Sciatic nerve (tissue), 2 donors: ENCODE measurements at places on chromosomes 11 and 22.

DNA sequence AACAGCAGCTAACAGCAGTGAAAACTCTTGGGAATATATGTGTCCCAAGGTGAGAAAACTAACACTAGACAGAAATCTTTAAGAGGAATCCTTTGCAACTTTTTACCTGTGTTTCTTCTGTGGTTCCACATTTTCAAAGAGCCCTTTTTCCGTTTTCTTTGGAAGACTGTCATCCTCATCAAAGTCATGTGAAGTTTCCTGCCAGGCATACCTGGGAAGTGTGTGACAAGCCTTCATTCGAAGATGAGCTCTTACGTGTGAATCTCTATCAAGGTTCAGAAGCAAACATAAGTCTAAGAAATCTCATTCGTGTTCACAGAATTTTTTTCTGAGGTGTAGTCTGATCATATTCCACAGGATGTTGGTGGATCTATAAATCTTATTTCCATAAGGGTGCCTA is 330.6 kb upstream of the MPPED2 start:
- DNase-seq = no peak

- no peak for DNase-seq
Measured at GRCh38 chr11:8239536-8240228, 24.0 kb downstream of the LMO1 start.

GRCh38 chr11:61602775-61603569 is 22.1 kb upstream of the SYT7 start:
- no peak for DNase-seq

- peak; percentile 67 for DNase-seq
Measured at GRCh38 chr11:61911701-61912529, 5.5 kb downstream of the RAB3IL1 start.

DNA sequence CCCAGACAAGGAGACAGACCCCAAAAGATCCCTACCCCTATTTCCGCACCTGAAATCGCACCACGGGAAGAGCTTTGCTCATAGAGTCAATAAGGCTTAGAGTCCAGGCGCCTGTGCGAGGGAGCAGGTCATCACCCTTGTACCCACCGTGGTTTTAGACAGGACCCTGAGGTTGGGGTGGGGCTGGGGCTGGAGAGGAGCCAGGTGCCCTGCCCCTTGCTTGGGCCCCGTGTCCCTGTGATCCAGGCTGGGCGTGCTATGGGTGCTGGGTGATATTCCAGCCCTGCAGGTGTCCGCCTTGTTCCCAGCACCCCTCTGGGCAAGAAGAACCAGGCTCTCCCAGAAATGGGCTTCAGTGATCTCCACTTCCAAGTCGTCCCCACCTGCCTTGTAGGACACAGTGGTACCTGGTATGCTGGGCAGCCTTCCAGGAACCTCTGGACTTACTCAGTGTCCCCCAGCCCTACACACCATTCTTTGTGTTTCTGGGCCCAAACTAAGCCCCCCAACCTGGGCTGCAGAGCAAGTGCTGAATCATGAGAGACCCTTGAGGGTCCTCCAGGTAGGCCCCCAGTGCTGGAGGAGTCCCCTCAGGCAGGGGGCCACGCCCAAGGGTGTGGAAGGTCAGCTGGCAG is 4.5 kb downstream of the CD81 start:
- no peak for DNase-seq

DNA sequence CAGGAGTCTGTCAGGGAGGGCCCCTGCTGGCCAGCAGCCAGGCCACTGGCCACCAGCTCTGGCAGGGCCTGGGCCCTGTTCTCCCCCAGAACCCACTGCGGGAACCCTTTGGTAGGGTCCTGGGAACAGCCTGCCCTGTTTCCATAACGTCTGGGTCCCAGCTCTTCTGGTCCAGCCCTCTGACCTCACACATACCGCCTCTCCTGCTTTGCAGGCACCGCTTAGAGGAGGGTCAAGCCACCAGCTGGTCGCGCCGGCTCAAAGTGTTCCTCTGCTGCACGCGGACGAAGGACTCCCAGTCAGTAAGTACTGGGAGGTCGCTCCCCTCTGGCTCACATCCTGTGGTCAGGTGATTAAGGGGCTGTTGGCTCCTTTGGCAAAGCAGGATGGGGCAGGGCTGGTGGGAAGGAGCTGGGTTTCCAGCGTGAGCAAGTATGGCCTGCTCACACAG is 26.6 kb upstream of the MYRF start:
- DNase-seq = no peak

- DNase-seq = no peak
Measured at GRCh38 chr22:22168190-22168940, 76.2 kb upstream of the VPREB1 start.

GRCh38 chr11:83363312-83363711 is 77.1 kb upstream of the CCDC90B start:
- no peak for DNase-seq

DNA sequence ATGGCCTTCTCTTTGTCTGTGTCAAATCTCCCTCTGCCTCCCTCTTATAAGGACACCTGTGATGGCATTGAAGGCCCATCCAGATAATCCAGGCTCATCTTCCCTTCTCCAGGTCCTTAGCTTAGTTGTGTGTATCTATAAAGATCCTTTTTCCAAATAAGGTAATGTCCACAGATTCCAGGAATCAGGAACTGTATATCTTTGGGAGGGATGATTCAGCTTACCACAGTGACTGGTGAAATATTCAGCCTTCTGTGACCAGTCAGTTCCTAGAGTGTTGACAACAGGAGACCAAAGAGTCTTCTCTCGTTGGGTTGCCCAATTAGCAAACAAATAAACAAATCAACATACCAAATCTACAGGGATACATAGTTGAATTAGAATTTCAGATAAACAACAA is 175.8 kb downstream of the MPPED1 start:
- no peak for DNase-seq

DNA sequence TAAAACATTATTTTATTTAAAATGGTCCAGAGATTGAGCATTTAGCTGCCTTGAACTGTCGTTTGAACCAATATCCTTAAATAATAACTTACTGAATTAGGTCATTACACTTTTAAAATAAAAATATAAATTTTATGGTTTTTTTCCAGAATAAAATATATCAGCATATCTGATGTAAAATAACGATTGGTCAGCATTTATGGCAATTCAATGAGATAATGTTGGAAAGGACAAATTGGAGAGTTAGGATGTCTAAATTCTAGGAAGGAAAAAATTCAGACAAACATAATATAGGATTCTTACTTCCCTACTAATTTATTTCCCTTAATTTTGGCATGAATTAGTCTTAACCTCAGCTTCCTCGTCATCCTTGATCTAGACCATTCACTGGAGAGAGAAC is 113.4 kb downstream of the GRIA4 start:
- DNase-seq = no peak

- DNase-seq = no peak
Measured at GRCh38 chr11:95108159-95108611, 18.5 kb downstream of the ENDOD1 start.

GRCh38 chr11:133896028-133896427 is 50.7 kb upstream of the SPATA19 start:
- peak; percentile 6 for DNase-seq

- DNase-seq = no peak
Measured at GRCh38 chr11:91835051-91835560, 389.5 kb upstream of the FAT3 start.

- DNase-seq = no peak
Measured at GRCh38 chr22:41875531-41876270, 39.2 kb downstream of the SHISA8 start.

DNA sequence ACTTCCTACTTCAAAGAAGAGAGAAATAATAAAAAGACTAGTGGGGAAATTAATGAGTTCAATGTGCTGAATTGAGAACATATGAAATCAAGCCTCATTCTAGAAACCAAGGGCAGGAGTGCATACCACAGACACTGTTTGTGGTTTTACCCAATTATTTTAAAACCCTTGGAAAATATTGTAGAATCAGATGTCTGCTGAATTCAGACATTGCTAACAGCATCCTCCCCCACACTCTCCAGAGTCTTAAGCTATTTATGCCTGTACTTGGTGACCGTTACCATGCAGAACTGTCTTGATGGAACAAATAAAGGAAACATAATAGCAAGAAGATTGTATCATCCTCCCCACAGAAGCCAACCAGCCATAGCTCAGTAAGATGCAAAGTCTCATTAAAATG is 850.1 kb downstream of the NTM start:
- no peak for DNase-seq

DNA sequence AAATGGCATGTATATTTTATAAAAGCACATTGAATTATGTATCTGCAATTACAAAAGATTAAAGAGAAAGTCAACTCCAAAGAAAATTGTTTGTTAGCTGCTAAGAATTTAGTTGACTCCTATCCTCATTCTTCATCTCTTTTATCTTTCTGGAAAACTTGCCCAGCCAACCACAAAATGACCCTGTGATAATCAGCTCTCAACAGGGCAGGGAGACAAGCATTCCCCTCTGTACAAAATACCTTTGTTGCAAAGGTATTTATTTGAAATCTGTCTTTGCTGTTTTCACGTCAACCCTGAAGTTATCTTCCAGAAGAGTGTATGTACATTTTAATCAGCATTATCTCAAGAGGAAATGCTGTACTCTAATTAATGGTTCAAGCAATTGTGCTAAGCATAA is 191.1 kb upstream of the DDI1 start:
- DNase-seq = no peak

GRCh38 chr11:22779850-22780249 is 49.8 kb downstream of the SVIP start:
- DNase-seq = no peak

DNA sequence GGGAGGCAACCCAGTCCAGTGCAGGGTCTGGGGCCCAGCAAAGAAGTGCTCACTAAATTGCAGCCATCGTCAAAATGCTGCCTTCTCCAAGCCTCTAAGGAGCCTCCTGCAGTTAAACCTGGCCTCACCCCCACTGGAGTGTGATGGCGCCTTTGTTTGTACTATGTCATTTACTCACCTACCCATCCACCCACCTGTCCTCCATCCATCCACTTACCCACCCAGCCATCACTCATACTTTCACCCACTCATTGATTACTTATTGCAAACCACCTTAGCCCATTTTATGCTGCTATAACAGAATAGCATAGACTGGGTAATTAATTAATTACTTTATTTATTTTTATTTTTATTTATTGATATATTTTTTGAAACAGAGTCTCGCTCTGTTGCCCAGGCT is 28.8 kb upstream of the PPFIA1 start:
- no peak for DNase-seq

GRCh38 chr11:118596224-118597146 is 10.9 kb upstream of the PHLDB1 start:
- peak; percentile 49 for DNase-seq

DNA sequence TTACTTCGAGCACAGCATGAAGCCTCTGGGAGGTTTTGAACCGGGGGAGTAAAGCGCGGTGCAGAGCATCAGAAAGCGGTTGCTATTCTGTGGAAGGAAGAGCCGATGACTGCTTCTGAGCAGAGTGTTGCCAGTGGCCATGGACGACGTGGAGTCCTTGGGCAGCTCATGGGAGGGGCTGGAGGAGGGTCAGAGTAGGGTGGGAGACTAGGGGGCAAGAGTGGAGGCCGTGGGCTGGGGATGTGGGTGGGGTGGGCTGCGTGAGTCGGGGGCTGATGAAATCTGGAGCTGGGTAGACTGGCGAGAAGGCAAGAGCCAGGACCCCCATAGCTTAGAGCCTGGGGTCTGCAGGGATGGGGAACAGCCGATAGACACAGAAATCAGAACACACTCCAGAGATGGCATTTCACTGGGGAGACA is 40.2 kb downstream of the TBC1D22A start:
- no peak for DNase-seq

GRCh38 chr11:47881145-47881544 is 33.0 kb upstream of the NUP160 start:
- no peak for DNase-seq

DNA sequence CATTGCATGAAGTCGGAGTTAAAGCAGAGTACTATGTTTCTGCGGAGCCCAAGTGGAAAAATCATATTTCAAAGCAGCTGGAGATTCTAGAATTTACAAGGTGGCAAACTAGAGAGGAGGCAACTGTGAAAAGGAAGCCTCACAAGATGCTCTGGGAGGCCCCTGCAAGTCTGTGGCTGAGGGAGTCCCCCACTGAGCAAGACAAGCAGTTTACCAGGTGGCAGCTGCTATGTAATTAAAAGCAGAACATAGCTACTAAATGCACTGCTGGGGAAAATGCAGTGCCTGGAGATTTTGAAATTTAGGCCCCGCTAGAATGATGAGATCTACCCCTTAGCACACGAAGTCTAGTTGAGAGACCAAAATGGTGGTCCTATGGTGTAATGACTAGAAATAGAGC is 728.0 kb downstream of the OPCML start:
- no peak for DNase-seq

DNA sequence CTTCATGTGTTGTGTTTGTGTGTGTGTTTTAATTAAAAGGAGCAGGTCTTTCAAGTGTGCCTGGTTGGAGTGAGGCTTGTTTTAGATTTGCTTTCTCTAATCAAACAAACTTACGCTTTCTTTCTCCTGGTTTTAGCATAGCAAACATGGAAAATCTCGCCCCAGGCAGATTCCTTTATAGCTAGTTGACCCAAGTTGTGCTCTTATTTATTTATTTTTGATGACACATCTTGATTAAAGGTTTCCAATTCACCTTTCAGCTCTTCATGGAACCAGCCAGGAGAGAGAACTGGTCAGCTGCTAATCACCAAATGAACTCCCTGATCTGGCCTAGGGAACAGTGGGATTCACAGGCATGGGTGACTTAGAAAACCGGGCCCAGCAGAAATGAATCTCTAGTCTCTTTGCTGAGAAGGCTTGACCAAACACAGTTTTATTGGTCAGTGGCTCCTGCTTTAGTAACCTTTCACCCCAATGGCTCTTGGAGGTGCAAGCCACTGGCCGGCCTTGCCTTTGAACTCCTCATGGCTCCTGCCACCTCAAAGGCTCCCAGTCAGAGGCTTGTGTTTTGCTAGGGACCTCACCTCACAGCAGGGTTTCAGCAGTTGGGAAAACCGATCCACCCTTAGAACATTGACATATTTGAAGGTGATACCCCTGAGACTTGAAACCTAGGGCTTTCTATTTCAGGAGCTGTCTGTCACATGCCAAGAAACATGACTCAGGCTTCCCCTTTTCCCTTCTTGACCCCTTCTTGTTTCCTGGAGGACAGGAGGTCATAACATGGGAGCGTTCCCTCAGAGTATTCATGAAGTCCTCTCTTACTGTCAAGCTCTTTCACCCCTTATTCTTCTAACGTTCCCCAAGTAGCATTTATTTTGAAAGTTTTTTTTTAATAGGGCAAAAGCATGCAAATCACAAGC is 48.8 kb downstream of the EXT2 start:
- no peak for DNase-seq

GRCh38 chr11:103359216-103359615 is 250.0 kb downstream of the DYNC2H1 start:
- DNase-seq = no peak

DNA sequence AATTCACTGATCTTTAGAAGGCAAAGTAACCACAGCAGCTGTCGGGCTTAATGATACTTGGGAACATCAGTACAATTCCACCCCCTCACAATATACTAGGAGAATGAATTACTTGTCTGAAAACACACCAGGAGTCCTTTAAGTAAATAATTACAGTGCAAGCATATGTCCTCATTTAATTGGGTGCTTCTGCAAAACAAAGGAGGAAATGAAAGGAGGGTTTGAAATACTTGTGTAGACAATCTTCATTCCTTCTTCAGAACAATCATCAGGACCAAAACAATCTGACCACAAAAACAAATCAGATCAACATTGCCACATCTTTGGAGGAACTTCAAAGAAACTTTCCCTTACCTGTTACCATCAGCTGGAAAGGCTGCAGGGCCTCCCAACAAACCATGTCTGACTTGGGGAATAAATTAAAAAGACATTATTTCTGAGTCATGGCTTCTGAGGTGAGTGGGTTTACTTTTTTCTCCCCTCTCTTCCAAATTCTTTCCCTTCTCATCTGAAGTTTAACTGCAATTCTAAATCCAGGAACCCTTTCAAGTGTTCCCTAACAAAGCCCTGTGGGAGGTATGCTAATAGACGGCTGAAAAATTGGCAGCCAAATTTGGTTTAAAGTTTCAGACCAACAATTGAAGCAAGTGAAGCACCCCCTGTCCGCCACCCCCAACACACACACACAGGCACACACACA is 12.5 kb upstream of the CCDC117 start:
- no peak for DNase-seq
